IPS DF 6.9 (cell line): ENCODE measurements at places on chromosomes 1 and 21.

DNA sequence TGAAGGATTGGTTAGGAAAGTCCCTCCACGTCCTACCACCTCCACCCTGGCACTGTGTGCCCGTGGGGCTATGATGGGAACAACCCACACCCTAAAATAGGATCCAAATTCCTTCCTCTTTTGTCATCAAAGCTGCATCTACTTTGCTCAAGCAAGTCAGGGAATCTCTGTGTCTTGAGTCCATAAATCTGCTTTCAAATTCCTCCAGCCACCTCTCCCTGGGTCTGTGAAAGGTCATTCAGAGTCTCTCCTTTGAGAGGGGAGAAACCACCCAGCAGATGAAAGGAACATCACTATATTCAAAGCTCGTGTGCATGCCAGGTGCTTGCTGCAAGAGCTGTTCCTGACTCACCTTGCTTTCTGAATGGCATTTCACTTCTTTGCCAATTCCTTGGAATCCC is 243.6 kb downstream of the TM2D1 start:
- no peak overlapping the region for H3K4me3 ChIP-seq
- no peak overlapping the region for H3K27ac ChIP-seq
- H3K27me3 ChIP-seq: peaks cover 15% of the 10 kb centered on the region

DNA sequence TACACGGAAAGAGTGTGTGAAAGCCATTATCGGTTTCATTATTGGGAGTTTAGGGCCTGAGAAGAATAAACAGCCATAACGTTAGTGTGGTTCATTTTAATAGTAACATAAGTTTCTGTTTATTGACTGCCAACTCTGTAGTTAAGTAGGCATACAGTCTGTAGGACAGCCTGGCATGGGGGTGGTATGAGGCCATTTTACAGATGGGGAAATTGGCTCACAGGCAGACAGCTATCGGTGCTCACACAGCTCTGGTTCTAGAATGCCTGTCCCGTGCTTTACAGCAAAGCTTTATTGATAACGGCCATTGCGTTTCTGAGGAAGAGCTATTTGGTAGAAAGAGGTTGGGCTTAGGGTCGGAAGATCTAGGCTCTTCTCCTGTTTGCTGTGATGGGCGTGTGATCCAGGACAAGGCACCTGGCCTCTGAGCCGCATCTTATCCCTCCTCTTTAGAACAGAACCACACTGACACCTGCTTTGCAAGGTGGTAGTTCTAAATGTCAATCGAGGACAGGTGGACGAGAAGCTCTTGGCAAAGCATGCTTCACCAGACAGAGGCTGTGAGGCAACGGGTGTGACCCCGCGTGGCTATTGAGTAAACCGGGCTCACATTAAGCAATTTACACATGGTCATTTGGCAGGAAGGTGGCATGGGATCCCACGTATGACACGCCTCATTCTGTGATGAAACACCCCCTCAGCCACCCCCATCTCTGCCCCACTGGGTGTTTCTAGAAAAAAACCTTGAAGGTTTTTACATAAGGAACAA is 14.9 kb downstream of the ETS2 start:
- H3K4me1 ChIP-seq: no peaks in the 10 kb centered on the region
- H3K27ac ChIP-seq: no peak overlapping the region
- no peaks in the 10 kb centered on the region for H3K27me3 ChIP-seq
- no peak for DNase-seq
- peaks cover 60% of the 10 kb centered on the region for H3K36me3 ChIP-seq

- peaks cover 9% of the 10 kb centered on the region; the same call in 1 of the 2 replicates for H3K36me3 ChIP-seq
- no peak overlapping the region for H3K4me3 ChIP-seq
- H3K4me1 ChIP-seq: no peaks in the 10 kb centered on the region
- no peak overlapping the region for H3K27ac ChIP-seq
- H3K27me3 ChIP-seq: no peaks in the 10 kb centered on the region
Measured at GRCh38 chr1:244406337-244406736, 45.4 kb downstream of the ADSS2 start.

DNA sequence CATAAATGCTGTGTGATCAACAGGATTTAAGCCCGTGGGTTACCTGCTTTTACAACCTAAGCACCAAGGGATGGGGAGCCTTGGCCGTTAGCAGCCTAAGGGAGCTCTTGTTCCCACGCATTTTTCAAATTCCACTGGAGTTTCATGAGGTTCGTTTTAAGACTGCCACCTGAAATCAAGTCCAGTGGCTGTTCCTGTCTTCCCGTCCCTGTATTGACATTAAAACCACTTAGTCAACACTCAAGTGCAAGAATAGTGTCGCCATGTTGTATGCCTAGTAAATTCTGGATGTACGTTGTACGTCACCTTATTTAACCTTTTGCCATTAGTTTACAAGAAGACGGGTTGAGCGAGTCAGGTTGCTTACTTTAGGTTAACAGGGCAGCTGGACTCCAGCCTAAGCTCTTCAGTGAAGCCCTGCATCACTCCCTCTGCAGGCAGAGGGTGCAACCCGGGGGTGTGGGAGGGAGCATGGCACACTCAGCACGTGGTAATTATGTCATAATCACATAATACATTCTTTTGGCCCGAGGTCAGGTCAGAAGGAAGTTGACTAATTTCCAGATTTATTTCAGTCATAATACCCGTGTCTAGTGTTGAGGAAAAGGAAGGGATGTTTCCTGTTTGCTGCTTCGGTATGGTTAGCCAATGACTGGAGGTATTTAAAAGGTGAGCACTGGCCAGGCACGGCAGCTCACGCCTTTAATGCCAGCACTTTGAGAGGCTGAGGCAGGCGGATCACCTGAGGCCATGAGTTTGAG is 42.5 kb downstream of the CNST start:
- H3K4me1 ChIP-seq: peaks cover 4% of the 10 kb centered on the region; the same call in 1 of the 2 replicates
- no peaks in the 10 kb centered on the region for H3K36me3 ChIP-seq
- H3K27me3 ChIP-seq: no peaks in the 10 kb centered on the region
- no peak overlapping the region for H3K27ac ChIP-seq

- H3K4me1 ChIP-seq: no peaks in the 10 kb centered on the region
- no peak overlapping the region for H3K4me3 ChIP-seq
- no peak for DNase-seq
- no peak overlapping the region for H3K27ac ChIP-seq
- H3K27me3 ChIP-seq: no peaks in the 10 kb centered on the region
- H3K36me3 ChIP-seq: 0 out of 2 replicates have a peak, but pooled peaks cover 3% of the 10 kb centered on the region
Measured at GRCh38 chr1:236748268-236748870, 46.7 kb upstream of the MTR start.

- peaks cover 6% of the 10 kb centered on the region for H3K4me1 ChIP-seq
Measured at GRCh38 chr1:245652660-245653427, 498.1 kb downstream of the KIF26B start.

DNA sequence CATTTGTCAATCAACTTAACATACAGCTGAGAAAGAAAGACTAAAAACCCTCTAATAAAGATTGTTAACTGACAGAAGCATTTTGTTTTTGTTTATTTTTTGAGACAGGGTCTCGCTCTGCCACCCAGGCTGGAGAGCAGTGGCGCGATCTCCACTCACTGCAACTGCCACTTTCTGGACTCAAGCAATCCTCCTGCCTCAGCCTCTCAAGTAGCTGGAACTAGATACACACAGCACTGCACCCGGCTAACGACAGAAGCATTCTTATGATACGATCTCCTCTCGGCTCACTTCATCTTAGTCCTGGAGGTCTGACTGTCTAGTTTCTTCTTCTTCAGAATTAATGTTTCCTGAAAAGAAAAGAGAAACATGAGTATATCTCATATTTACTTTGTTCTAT is 23.5 kb downstream of the RSPH1 start:
- H3K4me1 ChIP-seq: no peaks in the 10 kb centered on the region
- no peaks in the 10 kb centered on the region for H3K36me3 ChIP-seq
- H3K27ac ChIP-seq: no peak overlapping the region
- no peaks in the 10 kb centered on the region for H3K27me3 ChIP-seq

- no peaks in the 10 kb centered on the region for H3K27me3 ChIP-seq
- no peak for DNase-seq
- H3K27ac ChIP-seq: no peak overlapping the region
- no peaks in the 10 kb centered on the region for H3K4me1 ChIP-seq
Measured at GRCh38 chr1:6603915-6604558, 1.4 kb upstream of the KLHL21 start.

GRCh38 chr1:179169616-179170467 is 59.6 kb downstream of the ABL2 start:
- DNase-seq: no peak
- H3K36me3 ChIP-seq: no peaks in the 10 kb centered on the region
- H3K4me1 ChIP-seq: no peaks in the 10 kb centered on the region
- no peak overlapping the region for H3K27ac ChIP-seq

DNA sequence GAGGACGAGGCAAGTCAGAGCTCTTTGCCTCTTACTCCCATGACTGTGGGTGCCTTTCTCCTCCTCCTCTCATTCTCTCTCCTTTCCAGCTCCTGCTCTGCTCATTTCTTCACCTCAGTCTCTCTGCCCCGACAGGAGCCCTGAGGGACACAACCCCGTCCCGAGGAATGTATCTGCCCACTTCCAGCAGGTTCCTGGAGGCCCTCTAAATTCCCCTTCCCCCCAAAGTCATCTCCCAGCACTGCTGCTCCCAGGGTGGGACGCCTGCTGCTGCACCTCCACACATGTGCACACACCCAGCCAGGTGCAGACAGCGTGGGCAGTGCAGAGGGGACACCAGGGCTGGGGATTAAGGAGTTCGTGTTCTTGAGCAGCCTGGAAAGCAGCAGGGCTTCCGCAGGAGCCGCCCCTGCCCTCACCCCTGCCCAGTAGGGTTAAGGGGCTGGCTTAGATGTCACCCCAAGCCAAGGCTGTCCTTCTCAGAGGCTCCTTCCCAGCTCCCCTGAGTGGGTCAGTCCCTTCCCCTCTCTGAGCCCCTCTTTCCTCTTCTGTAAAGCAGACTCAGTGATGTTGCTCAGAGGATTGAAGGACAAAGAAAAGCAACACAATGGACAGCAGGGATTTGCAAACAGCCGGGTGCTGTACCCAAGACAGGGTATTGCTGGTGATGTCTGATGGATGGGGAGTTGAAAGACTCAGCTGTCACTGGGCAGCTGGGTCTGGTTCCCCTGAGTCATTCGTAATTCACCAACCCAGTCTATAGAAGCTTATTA is 346.0 kb downstream of the MATN1 start:
- H3K27ac ChIP-seq: no peak overlapping the region
- H3K27me3 ChIP-seq: no peaks in the 10 kb centered on the region
- H3K4me3 ChIP-seq: no peak overlapping the region
- no peaks in the 10 kb centered on the region for H3K4me1 ChIP-seq

GRCh38 chr1:92909321-92909720 is 51.9 kb downstream of the DIPK1A start:
- H3K4me3 ChIP-seq: no peak overlapping the region
- no peak overlapping the region for H3K27ac ChIP-seq
- no peaks in the 10 kb centered on the region for H3K4me1 ChIP-seq

DNA sequence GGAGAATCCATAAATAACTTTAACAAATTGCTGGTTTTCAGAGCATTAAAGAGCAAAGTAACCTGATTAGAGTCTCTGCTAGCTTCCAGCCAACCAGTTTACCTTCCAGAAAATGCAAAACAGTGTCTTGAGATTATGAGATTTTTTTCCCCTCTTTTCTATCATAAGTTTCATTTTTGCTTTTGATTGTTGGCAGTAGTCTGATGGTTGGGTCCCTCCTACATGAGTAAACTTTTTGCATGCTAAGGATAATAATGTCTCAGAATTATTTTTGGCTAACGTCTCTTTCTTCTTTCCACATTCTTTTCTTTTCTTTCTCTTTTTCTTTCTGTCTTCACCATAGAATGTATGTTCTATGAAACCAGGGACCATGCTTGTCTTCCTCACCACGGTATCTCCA is 6.3 kb upstream of the ADAMTS5 start:
- H3K36me3 ChIP-seq: no peaks in the 10 kb centered on the region
- peaks cover 3% of the 10 kb centered on the region; the same call in 1 of the 2 replicates for H3K27me3 ChIP-seq
- no peak for DNase-seq
- no peaks in the 10 kb centered on the region for H3K4me1 ChIP-seq
- H3K4me3 ChIP-seq: no peak overlapping the region

DNA sequence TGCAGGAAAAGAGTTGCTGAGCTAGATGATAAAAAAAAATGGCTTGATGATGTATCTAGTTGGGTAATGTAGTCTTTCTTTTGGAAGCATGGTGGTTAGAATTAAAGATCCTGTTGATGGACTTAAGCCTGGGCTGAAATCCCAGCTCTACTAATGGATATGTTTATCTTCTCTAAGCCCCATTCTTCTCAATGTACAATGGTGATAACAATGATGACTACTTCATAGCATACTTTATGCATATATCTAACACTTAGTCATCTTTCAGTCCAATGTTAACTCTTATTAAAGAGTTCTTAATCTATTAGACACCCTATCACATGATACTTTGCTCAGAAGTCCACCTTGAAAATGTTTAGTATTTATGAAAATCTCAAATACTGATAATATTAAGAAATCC is 189.5 kb downstream of the PLA2G4A start:
- H3K27ac ChIP-seq: no peak overlapping the region
- H3K4me3 ChIP-seq: no peak overlapping the region
- H3K36me3 ChIP-seq: no peaks in the 10 kb centered on the region
- no peaks in the 10 kb centered on the region for H3K4me1 ChIP-seq

DNA sequence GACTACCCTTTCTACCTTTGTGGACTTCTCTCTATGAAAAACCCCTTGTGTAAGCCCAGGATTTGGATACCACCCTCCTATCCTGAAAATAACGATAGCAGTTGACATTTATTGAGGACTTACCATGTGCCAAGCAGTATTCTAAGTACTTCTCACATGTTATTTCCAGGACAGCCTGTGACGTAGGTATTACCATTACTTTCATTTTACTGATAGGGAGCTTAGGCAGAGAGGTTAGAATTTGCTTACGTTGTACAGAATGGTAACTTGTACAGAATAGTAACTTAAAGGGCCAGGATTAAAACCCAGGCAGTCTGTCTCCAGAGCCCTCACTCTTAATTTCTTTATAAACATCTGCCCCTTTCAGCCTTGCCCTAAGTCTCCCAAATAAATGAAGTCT is 138.3 kb downstream of the NTMT2 start:
- H3K27me3 ChIP-seq: no peaks in the 10 kb centered on the region
- H3K4me3 ChIP-seq: no peak overlapping the region
- no peak overlapping the region for H3K27ac ChIP-seq
- H3K36me3 ChIP-seq: no peaks in the 10 kb centered on the region
- no peaks in the 10 kb centered on the region for H3K4me1 ChIP-seq
- DNase-seq: no peak

DNA sequence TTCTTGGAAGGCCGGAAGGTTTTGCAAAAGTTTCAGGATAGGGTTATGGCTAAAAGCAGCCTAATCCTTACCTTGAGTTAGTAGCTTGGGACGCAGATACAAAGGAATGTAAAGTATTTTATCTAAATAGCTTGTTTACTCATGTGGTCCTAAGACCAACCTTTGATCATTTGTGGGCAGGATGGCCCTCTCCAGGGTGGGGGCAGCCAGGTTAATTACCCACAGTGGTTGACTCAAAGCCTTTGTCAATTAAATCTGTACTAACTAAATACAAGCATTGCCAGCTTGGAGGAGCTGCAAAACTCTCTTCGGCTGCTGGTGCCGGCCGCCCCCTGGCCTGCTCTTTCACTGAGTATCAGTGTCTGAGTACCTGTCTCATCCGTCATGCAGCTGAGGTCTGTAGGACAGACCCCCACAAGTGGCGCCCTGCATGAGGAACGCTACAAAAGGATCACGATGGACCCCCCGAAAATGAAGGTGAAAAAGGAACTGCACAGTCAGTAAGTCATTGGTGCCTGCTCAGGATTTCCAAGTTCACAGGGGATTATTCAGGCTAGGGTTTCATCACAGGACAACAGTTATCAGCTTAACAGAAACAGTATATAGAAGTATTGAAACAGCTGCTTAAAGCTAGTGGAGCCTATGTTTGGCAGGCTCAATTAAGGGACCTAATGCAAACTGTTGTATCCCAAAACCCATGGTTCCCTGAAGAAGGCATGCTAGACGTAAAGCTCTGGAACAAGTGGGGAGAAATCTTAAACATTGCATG is 212.5 kb upstream of the MAP1LC3C start:
- H3K27me3 ChIP-seq: no peaks in the 10 kb centered on the region
- H3K4me3 ChIP-seq: no peak overlapping the region
- no peaks in the 10 kb centered on the region for H3K36me3 ChIP-seq
- peaks cover 10% of the 10 kb centered on the region for H3K4me1 ChIP-seq

- H3K4me3 ChIP-seq: no peak overlapping the region
- no peaks in the 10 kb centered on the region for H3K4me1 ChIP-seq
- H3K36me3 ChIP-seq: no peaks in the 10 kb centered on the region
- H3K27ac ChIP-seq: no peak overlapping the region
Measured at GRCh38 chr1:59025898-59026426, 242.1 kb upstream of the JUN start.
